NCI-H82 (cell line): ENCODE measurements at places on chromosomes 4 and X.

- DNase-seq, result peak; percentile 44
These were observed 53.1 kb downstream of the ATXN3L start for GRCh38 chrX:13266641-13267345.

GRCh38 chr4:125008676-125009075 lies 296.1 kb upstream of the ANKRD50 start:
- no peak for DNase-seq

- DNase-seq, result no peak
These were observed 608.3 kb upstream of the PCDH10 start for GRCh38 chr4:132540797-132541196.

DNA sequence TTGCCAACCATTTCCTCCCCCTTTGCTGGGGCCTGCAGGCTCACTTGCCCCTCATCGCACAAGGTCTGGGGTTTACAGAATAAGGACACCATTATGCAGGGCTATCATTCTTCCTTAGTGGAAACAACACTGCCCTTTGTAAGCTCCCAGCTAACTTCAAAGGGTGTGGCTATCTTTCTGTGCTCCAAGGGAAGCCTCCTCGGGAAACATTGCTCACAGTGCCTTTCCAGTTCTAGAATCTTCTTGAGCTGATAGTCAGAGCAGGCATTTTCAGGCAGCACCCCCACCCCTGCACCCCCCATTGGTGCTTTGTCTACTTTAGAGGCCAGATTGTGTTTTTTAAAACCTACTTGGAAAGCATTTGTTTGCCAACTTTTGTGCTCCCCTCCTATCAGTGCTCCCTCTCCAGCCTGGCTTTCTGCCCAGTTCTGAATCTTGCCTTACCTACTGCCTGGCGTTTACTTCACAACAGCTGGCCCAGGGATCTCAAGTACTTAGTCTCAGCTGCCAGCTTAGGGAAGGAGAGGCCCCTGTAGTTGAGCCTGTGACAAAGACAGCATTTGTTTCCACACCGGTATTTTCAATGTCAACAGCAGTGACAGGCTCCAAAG lies 53.5 kb downstream of the PLAC1 start:
- DNase-seq, result peak; percentile 97

DNA sequence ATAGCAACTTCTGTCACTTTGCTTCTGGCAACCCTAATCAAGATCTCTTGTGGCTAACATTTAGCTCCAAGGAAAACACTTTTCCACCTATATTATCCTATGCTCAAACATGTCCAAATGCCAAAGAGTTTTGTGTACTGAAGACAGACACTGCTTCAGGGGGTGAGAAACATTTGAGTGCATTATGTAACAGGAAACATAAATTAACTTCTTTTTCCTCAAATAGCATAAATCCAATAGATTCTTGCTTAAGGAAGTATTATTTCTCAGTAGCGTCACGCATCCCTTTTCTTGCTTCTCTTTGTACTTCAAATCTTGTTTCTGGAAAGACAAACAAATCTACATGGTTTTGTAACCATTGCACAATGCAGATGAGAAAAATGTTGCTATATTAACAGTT lies 839.1 kb downstream of the GLUD2 start:
- DNase-seq, result no peak

GRCh38 chrX:25012793-25013631 lies 2.8 kb downstream of the ARX start:
- peak; percentile 32 for DNase-seq

- DNase-seq, result no peak
These were observed 55.9 kb downstream of the HTRA3 start for GRCh38 chr4:8325291-8325973.

- DNase-seq, result no peak
These were observed 4.8 kb downstream of the AREG start for GRCh38 chr4:74449571-74450297.

- DNase-seq, result no peak
These were observed 2088.7 kb upstream of the AGA start for GRCh38 chr4:179530958-179531357.

DNA sequence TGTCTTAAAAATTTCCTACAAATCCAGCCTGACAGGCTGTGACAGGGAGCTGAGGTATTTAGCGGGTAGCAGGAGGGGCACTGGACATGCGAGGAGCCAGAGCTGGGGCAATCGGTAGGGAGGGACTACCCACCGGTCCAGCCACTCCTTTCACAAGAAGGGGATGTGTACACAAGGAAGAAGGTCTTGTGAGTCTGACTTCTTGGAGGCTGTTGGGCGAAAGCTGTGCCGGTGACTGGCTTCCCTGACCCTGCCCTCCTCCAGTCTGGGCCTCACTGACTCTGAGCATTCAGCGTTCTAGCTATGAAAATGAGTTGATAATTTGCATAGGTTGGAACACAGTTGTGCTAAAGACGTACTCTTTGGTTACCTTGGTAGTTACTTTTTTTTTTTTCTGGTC lies 12.7 kb upstream of the CXCL8 start:
- DNase-seq, result no peak

GRCh38 chrX:31704938-31705337 lies 633.1 kb upstream of the FTHL17 start:
- no peak for DNase-seq

- no peak for DNase-seq
These were observed 213.4 kb upstream of the ARSJ start for GRCh38 chr4:114192854-114193253.

DNA sequence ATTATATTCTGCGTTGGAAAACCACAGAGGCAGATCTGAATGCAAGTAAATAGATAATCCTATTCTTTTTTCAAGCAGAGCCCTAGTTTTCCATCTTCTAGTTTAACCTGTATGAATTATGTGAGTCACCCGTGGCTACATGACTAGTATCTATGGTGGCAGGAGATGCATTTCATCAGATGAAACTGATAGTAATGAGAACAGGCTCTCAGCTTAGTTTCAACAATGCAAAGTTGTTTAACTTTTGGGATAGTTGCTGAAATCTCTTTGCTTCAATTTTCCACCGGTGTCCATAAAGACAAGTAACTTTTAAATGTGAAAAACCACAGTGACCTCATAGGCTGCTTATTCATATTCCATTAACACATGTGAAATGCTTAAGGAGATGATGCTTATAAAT lies 1317.4 kb upstream of the TENM3 start:
- DNase-seq, result no peak

- no peak for DNase-seq
These were observed 1115.4 kb downstream of the STPG2 start for GRCh38 chr4:97027728-97028410.

DNA sequence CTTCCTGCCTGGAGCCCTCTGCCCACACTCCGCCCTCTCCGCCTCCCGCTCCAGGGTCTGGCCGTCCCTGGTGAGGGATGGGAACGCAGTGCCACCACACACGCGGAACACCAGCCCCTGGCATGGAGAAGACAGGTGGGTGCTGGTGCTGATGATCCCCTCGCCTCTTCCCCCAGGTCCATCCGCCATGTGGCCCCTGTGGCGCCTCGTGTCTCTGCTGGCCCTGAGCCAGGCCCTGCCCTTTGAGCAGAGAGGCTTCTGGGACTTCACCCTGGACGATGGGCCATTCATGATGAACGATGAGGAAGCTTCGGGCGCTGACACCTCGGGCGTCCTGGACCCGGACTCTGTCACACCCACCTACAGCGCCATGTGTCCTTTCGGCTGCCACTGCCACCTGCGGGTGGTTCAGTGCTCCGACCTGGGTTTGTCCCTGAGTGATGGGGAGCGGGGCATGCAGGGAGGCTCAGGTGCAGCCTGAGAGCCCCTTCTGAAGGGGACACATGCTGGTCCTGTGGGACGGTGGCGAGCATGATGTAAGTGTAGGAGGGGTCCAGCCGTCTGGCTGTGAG lies 9.8 kb downstream of the BGN start:
- DNase-seq, result no peak
